Stimulated activated CD4-positive, alpha-beta T cell treated with anti-CD3 and anti-CD28 coated beads, Interleukin-15, amount 100 ng/mL, for 1 hour (primary cell): ENCODE measurements at places on chromosomes 12 and 14.
A peak's percentile ranks its signal among the peaks of the same experiment; 100 is the strongest.

GRCh38 chr12:24778486-24779304 is 170.2 kb downstream of the BCAT1 start:
- DNase-seq, result no peak

DNA sequence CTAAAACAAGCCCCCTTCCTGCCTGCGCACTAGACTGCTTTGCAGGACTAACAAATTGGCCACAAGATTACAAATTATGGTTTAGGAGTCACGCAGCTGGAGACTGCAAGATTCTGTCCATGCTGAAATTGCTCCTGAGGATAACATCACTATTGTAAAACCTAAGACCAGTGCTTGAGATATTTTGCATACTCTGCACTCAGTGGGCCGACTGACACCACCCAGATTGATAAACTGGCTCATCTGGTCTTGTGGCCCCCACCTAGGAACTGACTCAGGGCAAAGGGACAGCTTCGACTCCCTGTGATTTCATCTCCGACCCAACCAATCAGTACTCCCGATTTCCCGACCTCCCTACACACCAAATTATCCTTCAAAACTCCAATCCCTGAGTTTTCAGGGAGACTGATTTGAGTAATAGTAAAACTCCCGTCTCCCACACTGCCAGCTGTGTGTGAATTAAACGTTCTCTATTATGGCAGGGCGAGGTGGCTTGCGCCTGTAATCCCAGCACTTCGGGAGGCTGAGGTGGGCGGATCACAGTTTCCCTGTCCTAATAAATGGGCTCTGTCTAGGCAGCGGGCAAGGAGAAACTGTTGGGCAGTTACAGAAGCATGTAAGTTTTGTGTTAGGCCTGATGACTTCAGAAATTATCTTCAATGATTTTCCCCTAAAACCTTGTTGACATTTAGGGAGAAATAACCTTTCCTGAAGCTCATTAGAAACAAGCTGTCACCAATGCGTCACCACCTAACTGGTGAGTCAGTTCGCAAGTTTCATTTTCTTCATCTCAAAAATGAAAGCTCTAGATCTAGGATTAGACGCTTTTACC is 5.3 kb upstream of the UBC start:
- DNase-seq, result no peak

DNA sequence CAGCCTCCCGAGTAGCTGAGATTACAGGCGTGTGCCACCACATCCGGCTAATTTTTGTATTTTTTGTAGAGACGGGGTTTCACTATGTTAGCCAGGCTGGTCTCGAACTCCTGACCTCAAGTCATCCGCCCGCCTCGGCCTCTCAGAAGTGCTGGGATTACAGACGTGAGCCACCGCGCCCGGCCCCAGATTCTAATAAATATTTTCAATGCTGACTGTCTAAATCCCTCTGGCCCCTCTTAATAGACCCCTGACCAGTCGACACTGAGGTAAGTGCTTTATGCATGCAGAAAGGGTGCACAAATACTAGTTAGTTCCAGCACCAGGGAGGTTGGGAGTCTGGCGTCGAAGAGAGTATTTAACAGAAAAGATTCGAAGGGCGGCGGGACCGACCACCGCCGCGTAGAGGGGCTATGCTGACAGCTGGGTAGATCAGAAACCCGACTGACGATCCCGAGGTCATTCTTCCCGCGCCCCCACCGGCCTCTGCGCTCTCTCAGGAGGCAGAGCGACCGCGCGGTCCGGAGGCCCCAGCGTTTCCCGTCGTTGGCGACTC is 1.1 kb upstream of the SPATS2 start:
- no peak for DNase-seq

DNA sequence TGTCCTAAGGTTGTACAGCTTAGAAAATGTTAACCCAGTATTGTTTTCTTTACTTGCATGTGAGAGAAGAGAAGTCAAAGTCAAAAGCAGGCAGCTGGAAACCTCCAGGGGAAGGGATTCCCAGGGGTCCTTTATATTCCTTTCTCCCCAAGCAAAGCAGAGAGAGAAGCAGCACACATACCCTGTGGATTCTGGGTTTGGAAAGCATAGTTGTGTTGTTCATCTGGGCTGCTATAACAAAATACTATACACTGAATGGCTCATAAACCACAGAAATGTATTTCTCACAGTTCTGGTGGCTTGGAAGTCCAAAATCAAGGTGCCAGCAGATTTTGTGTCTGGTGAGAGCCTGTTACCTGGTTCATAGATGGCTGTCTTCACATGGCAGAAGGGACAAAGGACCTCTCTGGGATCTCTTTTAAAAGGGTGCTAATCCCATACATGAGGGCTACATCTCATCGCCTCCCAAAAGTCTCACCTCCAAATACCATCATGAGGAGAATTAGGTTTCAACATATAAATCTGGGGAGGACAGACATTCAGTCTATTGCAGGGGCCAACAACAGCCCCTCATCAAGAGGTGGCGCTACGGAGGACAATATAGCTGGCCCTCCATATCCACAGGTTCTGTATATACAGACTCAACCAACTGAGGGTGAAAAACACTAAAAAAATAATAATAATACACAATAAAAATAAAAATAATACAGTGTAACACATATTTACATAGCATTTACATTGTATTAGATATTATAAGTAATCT is 19.3 kb upstream of the PCNX1 start:
- DNase-seq, result no peak

- no peak for DNase-seq
Measured at GRCh38 chr12:56449622-56449984, 377 bp upstream of the TIMELESS start.

GRCh38 chr12:29565727-29566126 is 68.2 kb upstream of the OVCH1 start:
- no peak for DNase-seq

DNA sequence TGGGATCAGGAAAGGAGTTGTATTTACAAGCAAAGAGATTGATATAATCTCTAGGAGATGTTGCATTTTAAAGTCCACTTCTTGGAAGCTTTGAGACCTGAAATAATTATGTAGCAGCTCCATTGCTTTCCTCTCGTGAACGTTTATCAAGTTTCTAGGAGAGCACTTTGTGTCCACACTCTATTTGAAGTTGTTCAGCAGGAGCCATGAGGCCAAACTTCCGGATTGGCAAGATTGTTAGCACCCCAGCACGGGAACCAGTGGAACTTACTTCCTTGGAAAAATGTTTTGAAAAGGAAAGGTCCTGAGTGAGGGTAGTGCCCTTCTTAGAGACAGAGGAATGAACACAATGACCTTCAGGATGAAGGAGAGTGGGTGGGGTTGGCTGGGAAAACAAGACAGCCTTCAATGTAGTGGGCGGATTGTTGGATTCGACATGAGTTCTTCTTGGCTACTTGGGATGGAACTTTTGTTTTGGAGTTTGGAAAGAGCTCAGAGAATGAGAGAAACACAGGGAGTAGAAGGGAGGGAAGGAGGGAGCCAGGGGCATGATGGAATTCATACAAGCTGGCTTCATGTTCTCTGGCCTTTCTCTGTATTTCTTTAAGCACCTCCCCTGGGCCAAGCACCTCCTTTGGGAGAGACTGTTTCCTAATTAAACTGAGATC is 23.8 kb upstream of the CISTR start:
- no peak for DNase-seq

GRCh38 chr12:77553976-77554619 is 276.6 kb upstream of the NAV3 start:
- DNase-seq, result no peak

GRCh38 chr12:58131986-58132755 is 190.8 kb downstream of the ATP23 start:
- DNase-seq, result no peak

GRCh38 chr12:32944195-32944594 is 47.6 kb upstream of the PKP2 start:
- DNase-seq, result no peak

DNA sequence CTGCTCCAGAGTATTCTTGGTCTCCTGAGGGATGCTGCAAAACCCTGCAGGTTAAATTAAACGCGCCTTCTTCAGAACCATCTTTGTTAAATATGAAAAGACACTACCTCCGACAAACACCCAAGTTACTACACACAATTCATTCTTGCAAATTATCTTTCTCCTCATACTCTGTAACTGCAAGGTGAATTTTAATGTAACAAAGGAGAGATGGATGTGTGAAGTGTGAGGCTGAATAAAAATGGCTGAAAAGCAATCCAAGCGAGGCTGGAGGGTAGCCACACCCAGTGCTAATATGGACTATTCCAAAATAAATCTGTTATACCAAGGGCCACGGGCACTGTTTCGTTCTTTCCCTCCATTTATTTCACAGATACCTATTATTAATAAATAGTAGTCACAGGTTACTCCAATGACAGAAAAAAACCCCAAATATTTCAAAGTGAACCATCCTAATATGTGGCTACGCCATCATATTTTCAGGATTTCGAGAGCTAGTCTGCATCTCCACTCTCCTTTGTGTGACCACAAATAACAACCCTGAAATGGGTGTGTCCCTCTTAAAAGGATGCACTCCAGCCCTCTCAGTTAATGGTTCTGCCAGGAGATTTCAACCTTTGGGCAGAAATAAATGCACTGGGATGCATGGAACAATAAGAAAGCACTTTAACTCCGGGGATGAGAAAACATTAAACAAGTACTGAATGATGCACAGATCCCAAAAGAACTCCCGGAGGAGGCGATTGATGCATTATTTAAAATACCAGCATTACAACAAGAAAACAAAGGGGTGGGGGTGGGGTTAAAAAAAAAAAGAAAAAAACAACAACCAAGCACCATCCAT is 53.1 kb upstream of the CCDC175 start:
- no peak for DNase-seq

DNA sequence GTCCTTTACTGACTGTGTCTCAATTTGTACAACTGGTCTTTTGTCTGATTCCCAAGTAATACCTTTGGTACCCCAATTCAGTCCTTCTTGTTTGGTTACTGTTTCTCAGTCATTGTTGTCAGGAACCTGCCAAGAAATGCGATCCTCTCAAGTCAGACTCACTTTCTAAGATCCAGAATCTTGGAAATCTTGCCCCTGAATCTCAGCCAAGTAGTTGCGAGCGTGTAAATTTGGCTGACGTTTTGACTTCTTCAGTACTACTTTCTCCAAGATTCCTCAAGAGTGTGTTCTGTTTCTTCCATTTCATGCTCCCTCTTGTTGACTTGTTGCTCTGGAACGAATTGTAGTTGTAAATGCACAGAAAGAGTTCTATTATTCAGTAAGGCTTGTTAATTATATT is 114.0 kb downstream of the MSRB3 start:
- no peak for DNase-seq

DNA sequence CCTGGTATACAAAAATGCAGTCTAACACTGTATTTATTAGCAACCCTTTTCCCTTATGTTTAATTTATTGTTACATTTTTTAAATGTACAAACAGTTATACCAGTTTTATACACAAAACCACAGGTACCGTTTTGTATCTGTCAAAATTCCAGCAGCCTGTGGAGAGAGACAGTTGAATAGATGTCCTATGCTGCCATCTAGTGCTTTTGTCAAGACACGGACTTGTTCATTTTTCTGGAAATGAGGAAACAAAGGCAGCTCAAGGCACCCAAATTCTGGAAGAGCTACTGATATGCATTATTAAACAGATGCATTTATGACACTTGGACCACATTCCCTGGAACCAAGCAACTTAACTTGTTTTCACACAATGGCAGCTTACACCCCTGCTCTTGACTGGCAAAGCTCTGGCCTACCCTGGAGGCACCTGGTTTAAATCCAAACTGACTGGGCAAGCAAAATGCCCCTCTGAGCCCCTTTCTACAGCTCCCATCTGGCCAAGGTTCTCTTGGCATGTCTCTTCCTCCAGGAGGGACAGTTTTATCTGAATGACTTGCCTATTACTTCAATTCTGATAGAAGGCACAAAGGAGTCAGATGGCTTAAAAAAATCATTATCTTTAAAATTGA is 286.9 kb upstream of the PRKD1 start:
- no peak for DNase-seq

GRCh38 chr12:11822081-11822834 is 172.8 kb downstream of the ETV6 start:
- DNase-seq, result peak; percentile 38

DNA sequence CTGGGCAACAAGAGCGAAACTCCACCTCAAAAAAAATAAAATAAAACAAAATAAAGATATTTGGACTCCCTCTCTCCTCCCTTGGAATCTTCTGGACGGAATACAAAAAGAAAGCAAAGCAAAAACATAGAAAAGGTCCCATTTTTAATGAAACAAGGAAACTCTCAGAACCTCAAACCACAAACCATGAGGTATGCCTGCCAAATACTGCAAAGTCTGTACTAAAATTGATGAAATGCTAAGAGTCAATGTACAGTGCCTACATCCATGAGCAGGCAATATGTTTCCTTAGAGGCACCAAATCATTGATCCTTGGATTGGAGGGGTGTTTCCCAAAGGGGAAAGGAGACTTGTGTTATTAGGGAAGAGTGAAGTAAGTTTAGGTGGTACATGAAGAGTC is 8.2 kb upstream of the RPS6KA5 start:
- DNase-seq, result no peak

DNA sequence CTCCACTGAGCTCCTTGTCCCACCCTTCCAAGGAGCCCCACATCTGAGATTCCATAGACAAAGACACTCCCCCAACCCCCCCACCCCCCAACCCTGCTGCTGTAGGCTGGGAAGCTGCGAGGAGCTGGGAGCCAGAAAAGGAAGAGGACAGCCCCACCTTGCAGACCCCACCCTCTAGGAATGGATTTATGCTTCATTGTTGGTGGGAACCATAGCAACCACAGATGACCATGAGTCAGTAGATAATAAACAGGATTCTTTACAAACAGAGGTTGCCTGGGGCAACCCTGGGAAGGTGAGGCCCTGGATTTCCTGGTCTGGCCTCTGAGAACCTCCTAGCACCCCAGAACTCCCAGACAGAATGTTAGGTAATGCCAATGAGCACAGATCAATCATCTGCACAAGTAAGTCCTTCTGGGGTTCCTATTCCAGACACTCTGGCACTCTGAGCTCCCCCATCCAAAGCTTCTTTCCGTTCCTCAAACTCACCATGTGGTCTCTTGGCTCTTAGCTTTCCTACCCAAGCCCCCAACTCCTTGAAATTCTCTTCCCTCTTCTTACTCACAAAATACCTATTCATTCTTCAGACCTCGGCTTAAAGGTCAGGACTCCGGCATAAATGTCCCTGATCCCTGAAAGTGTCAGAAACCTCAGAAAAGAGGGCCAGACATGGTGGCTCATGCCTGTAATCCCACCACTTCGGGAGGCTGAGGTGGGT is 15.2 kb upstream of the PLEKHG6 start:
- no peak for DNase-seq

DNA sequence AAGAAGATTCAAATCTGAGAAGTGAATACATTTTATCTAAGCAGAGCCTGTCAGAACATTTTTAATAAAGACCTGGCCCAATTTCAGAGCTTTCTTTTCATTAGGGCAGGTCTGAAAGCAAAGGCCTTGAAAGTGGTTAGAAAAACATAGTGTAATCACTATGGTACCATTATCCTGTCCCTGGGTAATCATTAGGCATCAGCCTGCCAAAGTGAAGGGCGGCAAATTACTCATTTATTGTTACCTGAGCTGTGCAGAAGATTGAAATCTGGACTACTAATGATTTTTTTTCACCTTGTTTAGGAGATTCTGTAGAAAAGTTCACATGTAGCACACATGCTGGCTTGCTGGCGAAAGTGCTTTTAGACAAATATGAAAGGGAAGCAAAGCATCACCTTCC is 92.6 kb upstream of the PRKD1 start:
- DNase-seq, result no peak
